ENCODE measurements at places on chromosomes 5 and 9.

DNA sequence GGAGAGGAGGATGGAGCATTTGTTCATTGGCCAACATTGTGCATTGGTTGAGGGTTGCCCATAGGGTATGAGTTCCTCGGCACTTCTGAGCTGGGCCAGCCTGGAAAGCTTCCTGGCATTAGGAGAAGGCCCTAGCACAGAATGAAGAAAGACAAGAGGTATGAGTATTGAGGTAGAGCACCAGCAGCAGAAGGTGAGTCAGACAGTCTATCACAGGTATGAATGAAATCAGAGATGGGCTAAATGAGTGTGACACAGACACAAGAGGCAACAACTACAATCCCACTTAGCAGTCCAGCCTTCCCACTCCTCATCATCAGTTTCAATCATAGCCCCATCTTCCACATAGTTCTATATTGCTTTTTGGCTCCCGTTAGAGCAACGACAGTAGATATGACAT lies 25.4 kb upstream of the TGFBR1 start:
- DNase-seq: no peak

- DNase-seq: no peak
Observed at GRCh38 chr5:171826132-171826531, 40.5 kb downstream of the SMIM23 start.

- no peak for DNase-seq
Observed at GRCh38 chr5:16549491-16550206, 67.1 kb downstream of the RETREG1 start.

- no peak for DNase-seq
Observed at GRCh38 chr9:100549048-100549447, 28.8 kb upstream of the CAVIN4 start.

DNA sequence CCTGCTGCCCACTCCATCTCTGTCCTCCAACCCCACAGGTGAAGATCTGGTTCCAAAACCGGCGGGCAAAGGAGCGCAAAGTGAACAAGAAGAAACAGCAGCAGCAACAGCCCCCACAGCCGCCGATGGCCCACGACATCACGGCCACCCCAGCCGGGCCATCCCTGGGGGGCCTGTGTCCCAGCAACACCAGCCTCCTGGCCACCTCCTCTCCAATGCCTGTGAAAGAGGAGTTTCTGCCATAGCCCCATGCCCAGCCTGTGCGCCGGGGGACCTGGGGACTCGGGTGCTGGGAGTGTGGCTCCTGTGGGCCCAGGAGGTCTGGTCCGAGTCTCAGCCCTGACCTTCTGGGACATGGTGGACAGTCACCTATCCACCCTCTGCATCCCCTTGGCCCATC lies 6.4 kb upstream of the SLC6A7 start:
- DNase-seq: no peak

DNA sequence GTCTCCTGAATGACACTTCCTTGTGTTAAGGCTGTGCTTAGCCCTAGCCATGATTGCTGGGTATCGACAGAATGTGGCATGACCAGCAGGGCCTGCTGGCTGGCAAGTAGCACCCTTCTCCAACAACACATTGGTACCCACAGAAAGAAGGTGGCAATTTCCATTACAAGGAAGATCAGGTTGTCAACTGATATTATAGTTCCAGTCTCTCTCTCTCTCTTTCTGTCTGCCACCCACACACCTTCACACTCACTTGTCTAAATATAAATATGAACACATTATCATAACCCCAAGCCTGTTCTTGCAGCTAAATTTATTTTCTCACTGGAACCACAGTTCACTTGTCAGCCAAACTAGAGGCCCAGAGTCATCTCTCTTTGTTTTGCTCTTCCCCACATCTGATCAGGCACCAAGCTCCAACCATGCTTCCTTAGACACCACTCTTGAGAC lies 408.1 kb upstream of the PIK3R1 start:
- no peak for DNase-seq

- no peak for DNase-seq
Observed at GRCh38 chr5:26700759-26701384, 337.5 kb downstream of the CDH9 start.

- no peak for DNase-seq
Observed at GRCh38 chr5:178310130-178310865, 77.7 kb upstream of the PHYKPL start.

DNA sequence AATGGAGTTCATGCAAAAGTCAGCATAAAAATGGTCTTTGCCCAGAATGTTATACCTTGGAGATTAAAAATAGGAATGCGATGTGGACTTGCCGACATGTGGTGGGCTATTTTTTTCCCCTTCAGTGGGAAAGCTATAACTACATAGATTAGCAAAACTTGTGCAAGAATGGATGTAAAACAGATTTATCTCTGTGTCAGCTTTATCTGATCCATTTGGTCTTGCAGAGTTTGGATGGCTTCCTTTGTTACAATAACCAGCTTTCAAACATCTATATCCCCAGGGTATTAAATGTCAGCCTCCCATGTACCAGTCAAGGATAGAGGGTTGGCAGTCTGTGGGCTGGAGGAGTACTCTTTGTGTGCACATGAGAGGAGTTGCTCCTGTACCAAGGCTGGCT lies 284.9 kb downstream of the TMEM38B start:
- DNase-seq: no peak

- DNase-seq: peak; percentile 82
Observed at GRCh38 chr5:181246276-181247049, 2.8 kb upstream of the RACK1 start.

- no peak for DNase-seq
Observed at GRCh38 chr9:26658476-26658875, 234.1 kb downstream of the CAAP1 start.

- DNase-seq: no peak
Observed at GRCh38 chr9:111966124-111966723, 69.6 kb downstream of the UGCG start.

DNA sequence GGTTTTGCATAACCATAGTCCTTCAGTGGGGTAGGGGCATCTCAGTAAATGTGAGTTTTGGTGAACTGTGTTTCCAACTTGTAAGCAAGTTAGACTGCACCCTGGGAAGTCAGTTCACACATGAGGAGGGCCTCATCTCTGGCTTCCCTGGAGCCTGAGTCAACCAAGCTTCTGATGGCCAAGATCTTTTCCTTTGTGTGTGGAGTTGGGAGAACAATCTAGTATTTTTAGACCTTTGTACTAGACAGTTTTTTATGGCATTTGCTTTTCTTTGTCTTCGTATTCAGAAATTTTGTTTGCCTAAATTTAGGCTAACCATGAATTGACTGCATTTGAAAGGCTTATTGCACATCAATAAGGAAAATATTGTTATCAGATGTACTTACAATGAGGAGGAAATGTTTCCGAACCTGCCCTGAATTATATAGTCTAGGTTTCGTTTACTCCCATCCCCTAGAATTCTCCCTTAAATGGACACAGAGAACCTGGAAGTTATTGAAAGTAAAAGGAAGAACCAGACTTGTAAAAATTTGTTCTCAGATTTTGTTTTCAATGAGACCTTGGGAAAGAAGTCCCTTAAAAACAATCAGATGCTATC lies 204.6 kb downstream of the AOPEP start:
- no peak for DNase-seq
